Myocyte (in vitro differentiated cells): ENCODE measurements at places on chromosomes 16 and 17. TPM values are rescaled to one million over a fixed set of nuclear protein-coding genes. Genes with fewer than 3 reads are reported as not detected.

The CDK5R1 gene
- 25.8 and 39.6 TPM in 2 replicates for total RNA-seq

The KIAA0513 gene
- 11.9 and 17.9 TPM in 2 replicates for total RNA-seq

The ATP2A1 gene
- 103 and 120 TPM in 2 replicates for total RNA-seq

The CD300E gene
- not detected in 2 replicates for total RNA-seq

The SNAI3 gene
- 0.10 and 7.3 TPM in 2 replicates for total RNA-seq

The ABCA8 gene
- total RNA-seq: 0.11 TPM in 1 of 2 replicates, not detected in the other

The TBC1D28 gene
- total RNA-seq: not detected in 2 replicates

The PDP2 gene
- 3.5 and 4.6 TPM in 2 replicates for total RNA-seq

The CHD9 gene
- 35.2 and 42.1 TPM in 2 replicates for total RNA-seq

The RHBDL1 gene
- 1.5 and 1.6 TPM in 2 replicates for total RNA-seq

The KRT14 gene
- not detected in 2 replicates for total RNA-seq

The CCL11 gene
- total RNA-seq: not detected in 2 replicates

The KRT17 gene
- 0.32 and 2.4 TPM in 2 replicates for total RNA-seq

The OR1A2 gene
- not detected in 2 replicates for total RNA-seq

The CHST6 gene
- 0.29 and 0.94 TPM in 2 replicates for total RNA-seq

The LRRC36 gene
- not detected in 2 replicates for total RNA-seq

The SLC6A2 gene
- not detected in 2 replicates for total RNA-seq

The HBM gene
- not detected in 2 replicates for total RNA-seq

The SLC5A11 gene
- 0.26 TPM in 1 of 2 replicates, not detected in the other for total RNA-seq

The ZG16B gene
- total RNA-seq: not detected in 2 replicates

The GNGT2 gene
- not detected in 2 replicates for total RNA-seq

The PSKH1 gene
- 9.4 and 10.6 TPM in 2 replicates for total RNA-seq
